Spinal cord (tissue), 10 donors: ENCODE measurements at places on chromosomes 4 and X. TPM values are rescaled to one million over a fixed set of nuclear protein-coding genes. Genes with fewer than 3 reads are reported as not detected.

GRCh38 chr4:150591406-150591805, 9.5 kb downstream of the MAB21L2 start:
- no peaks in the 10 kb centered on the region for H3K36me3 ChIP-seq
- H3K27ac ChIP-seq, result no peak overlapping the region
- H3K27me3 ChIP-seq, result peaks cover 1% of the 10 kb centered on the region
- no peaks in the 10 kb centered on the region for H3K4me1 ChIP-seq
- no peak for DNase-seq

GRCh38 chr4:69649207-69649606, 3.8 kb downstream of the UGT2A1 start:
- H3K27ac ChIP-seq, result no peak overlapping the region
- DNase-seq, result no peak
- no peaks in the 10 kb centered on the region for H3K27me3 ChIP-seq
- no peak overlapping the region for H3K4me3 ChIP-seq
- H3K36me3 ChIP-seq, result no peaks in the 10 kb centered on the region

DNA sequence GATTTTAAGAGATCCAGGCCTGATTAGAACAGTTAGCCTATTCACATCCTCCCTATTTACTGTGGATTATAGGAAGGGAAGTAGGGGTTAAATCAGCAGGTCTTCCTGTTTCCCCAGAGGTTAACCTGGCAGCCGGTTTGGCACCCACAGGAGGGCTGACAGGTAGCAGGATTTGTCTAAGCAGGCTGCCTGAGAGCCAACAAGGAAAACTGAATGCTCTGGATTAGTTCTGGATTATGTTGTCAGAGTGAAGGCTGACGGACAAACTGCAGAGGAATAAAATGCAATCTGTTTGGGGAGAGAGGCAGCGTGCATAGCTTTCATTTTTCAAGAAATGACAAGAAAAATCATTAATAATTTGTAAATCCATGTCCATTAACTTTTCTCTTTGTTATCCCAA, 397.1 kb upstream of the FAM241A start:
- H3K4me3 ChIP-seq, result no peak overlapping the region
- H3K27me3 ChIP-seq, result no peaks in the 10 kb centered on the region
- H3K27ac ChIP-seq, result no peak overlapping the region
- H3K36me3 ChIP-seq, result no peaks in the 10 kb centered on the region
- no peaks in the 10 kb centered on the region for H3K4me1 ChIP-seq

DNA sequence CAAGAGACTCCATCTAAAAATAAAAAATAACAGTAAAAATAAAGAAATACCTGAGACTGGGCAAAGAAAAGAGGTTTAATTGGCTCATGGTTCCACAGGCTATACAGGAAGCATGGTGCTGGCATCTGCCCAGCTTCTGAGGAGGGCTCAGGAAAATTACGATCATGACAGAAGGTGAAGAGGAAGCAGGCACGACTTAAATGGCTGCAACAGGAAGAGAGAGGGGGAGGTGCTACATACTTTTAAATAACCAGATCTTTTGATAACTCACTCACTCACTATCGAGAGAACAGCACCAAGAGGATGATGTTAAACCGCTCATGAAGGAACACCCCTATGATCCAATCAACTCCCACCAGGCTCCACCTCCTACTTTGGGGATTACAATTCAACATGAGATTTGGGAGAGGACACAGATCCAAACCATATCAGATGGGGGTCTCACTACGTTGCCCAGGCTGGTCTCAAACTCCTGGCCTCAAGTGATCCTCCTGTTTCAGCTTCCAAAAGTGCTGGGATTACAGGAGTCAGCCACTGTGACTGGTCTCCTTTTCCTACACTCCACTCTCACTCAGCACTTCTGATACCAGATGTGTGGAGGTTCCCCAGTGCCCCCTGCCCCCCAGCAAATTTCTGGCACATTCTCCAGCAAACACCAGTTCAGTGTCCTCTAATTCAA, 11.9 kb upstream of the ZNF157 start:
- H3K27ac ChIP-seq, result no peak overlapping the region
- no peaks in the 10 kb centered on the region for H3K36me3 ChIP-seq
- no peak overlapping the region for H3K4me3 ChIP-seq
- H3K4me1 ChIP-seq, result peaks cover 9% of the 10 kb centered on the region

DNA sequence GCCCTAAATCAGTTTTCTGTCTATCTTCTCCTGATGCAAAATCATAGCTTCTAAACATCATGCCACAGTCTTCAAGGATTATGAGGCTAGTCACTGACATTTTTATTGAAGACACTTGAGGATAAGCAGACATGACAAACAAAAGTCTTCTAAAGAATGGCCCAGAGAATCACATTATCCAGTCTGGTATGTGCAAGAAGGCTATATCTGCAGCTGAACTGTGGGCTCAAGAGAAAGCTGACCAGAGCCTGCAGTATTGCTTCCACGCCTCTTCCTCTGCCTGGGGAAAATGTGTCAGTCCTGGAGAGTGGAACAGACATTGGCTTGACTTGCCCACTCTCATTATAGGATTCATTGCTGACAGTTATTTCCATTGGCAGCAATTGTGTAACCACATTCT, 553.5 kb downstream of the SPOCK3 start:
- H3K27ac ChIP-seq, result no peak overlapping the region
- no peaks in the 10 kb centered on the region for H3K4me1 ChIP-seq
- no peaks in the 10 kb centered on the region for H3K27me3 ChIP-seq
- no peak overlapping the region for H3K4me3 ChIP-seq

DNA sequence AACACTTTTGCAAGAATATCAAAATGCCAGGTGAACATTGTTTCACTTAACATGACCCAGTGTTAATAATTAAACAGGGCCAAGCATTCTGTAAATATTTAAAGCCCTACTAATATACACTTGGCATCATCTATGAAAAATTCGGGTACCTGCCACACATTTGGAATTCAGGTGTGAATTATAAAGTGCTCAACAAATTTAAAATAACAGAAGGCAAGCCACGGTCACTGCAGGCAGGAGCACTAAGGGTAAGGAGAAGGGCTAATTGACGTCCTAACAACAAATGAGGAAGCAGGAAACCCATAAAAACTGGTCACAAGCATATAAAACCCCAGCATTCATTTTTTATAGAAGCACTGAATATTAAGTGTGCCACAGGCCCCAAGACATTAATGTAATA, 43.8 kb upstream of the CPEB2 start:
- no peak for DNase-seq
- no peaks in the 10 kb centered on the region for H3K27me3 ChIP-seq
- H3K4me3 ChIP-seq, result no peak overlapping the region
- no peaks in the 10 kb centered on the region for H3K36me3 ChIP-seq

DNA sequence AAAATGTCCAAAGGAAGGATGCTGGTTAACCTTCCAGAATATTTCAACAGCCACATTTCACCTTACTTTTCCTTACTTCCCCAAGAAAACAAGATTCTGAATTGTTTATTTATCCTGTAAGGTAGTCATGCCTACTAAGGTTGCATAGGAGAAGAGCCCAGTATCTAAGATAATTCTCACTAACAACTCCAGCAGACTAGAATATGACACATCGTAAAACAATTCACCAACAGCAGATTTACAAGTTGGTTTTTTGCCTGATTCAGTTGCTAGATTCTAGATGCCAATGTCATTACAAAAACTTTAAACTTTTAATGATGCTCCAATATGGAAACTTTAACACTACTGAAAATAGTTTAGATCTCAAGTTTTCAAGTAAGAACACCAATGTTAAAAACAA, 176.4 kb downstream of the IL13RA2 start:
- H3K36me3 ChIP-seq, result no peaks in the 10 kb centered on the region
- DNase-seq, result no peak
- no peak overlapping the region for H3K27ac ChIP-seq
- H3K4me3 ChIP-seq, result no peak overlapping the region
- H3K27me3 ChIP-seq, result peaks cover 4% of the 10 kb centered on the region
- no peaks in the 10 kb centered on the region for H3K4me1 ChIP-seq

- no peaks in the 10 kb centered on the region for H3K36me3 ChIP-seq
- H3K4me1 ChIP-seq, result no peaks in the 10 kb centered on the region
Measured at GRCh38 chr4:93775551-93775950, 53.0 kb upstream of the ATOH1 start.

DNA sequence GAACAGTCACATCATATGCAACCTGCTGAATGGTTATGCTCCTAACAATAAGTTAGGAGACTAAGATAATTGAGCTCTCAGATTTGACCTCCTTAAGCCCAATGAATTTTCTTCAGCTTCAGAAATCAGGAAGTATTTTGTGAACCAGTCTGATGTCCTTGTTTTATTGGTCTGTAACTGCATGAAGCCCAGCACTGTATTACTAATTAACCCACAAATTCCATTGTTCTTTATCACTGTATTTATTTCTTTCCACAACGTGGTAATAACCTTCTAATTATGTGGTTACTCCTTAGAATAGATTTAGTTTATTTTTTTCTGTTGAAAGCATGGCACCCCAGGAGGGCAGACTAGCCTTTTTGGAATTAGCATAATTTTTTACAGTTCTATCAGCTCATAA, 3.9 kb upstream of the MFAP3L start:
- H3K27me3 ChIP-seq, result no peaks in the 10 kb centered on the region
- DNase-seq, result no peak
- H3K36me3 ChIP-seq, result no peaks in the 10 kb centered on the region
- H3K27ac ChIP-seq, result no peak overlapping the region
- H3K4me3 ChIP-seq, result no peak overlapping the region
- H3K4me1 ChIP-seq, result peaks cover 12% of the 10 kb centered on the region

DNA sequence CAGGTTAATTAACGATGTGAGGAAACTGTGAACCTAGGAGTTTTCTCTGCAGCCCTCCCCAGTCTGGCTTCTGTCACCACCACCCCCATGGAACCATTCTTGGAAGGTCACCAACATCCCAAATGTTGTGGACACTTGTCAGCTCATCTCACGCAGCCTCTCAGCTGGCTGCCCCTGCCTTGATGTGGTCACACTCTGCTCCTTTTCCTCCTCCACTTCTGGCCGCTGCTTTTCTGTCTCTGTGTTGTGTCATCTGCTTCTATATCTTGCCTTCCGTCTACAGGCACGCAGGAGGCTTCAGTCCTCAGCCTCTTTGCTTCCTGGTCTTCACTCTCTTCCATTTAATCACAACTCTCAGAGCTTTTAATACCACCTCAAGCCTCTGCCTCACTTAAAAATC, 371.5 kb upstream of the SLIT2 start:
- no peaks in the 10 kb centered on the region for H3K36me3 ChIP-seq
- no peaks in the 10 kb centered on the region for H3K27me3 ChIP-seq
- no peak overlapping the region for H3K27ac ChIP-seq
- H3K4me1 ChIP-seq, result no peaks in the 10 kb centered on the region

DNA sequence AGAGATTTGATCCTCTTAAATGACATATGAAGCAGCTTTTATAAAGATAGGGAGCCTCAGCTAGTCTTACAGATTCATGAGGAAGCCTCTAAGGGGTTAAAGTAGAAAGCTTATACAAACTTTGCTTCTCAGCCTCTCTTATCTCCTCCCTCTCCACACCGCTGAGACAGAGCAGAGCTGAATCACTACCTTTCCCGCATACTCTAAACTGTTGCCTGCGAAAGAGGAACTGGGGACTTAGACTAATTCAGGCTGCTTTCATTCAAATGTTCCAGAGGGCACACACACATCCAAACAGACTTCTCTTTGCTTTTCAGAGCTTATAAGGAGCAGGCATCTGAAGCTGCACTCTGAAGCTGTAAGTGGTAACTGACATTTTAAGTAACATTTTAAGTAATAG, at the start of gene SERTM2:
Gene SERTM2 (plus strand): TSS at position 169 of the 400 bp plus-strand sequence. CDS start 7,213 bp downstream, outside the sequence.
- H3K27me3 ChIP-seq, result peaks cover 12% of the 10 kb centered on the region
- H3K4me1 ChIP-seq, result no peaks in the 10 kb centered on the region
- no peaks in the 10 kb centered on the region for H3K36me3 ChIP-seq
- H3K4me3 ChIP-seq, result no peak within 1 kb of the TSS

- no peaks in the 10 kb centered on the region for H3K27me3 ChIP-seq
- no peak overlapping the region for H3K4me3 ChIP-seq
- H3K36me3 ChIP-seq, result peaks cover 30% of the 10 kb centered on the region
- H3K4me1 ChIP-seq, result no peaks in the 10 kb centered on the region
- no peak overlapping the region for H3K27ac ChIP-seq
Measured at GRCh38 chr4:39900966-39901365, 76.7 kb downstream of the PDS5A start.

GRCh38 chrX:132612821-132613564, 124.2 kb upstream of the MBNL3 start:
- peaks cover 9% of the 10 kb centered on the region for H3K27me3 ChIP-seq
- no peak for DNase-seq
- H3K27ac ChIP-seq, result no peak overlapping the region
- no peaks in the 10 kb centered on the region for H3K36me3 ChIP-seq

DNA sequence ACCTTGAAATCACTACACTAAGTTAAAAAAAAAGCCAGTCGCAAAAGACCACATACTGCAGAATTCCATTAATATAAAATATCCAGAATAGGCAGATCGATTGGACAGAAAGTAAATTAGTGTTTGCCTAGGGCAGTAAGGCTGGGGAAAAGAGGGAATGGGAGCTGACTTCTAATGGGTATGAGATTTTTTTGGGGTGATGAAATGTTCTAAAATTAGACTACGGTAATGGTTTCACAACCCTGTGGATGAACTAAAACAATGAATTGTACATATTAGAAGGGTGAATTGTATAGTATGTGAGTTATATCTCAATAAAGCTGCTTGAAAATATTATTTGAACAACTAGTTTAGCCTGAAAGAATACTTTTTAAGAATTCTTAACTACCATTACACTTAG, 6.7 kb upstream of the GPRIN3 start:
- no peak for DNase-seq
- no peaks in the 10 kb centered on the region for H3K36me3 ChIP-seq
- no peak overlapping the region for H3K4me3 ChIP-seq
- H3K27ac ChIP-seq, result no peak overlapping the region
- H3K27me3 ChIP-seq, result no peaks in the 10 kb centered on the region
- no peaks in the 10 kb centered on the region for H3K4me1 ChIP-seq

- no peaks in the 10 kb centered on the region for H3K27me3 ChIP-seq
- no peaks in the 10 kb centered on the region for H3K4me1 ChIP-seq
- no peak overlapping the region for H3K27ac ChIP-seq
- H3K4me3 ChIP-seq, result no peak overlapping the region
- H3K36me3 ChIP-seq, result peaks cover 2% of the 10 kb centered on the region
Measured at GRCh38 chrX:135982860-135983259, 2.4 kb upstream of the SLC9A6 start.

GRCh38 chr4:100962698-100963097, 384.6 kb downstream of the PPP3CA start:
- no peak overlapping the region for H3K4me3 ChIP-seq
- H3K27ac ChIP-seq, result no peak overlapping the region
- H3K36me3 ChIP-seq, result no peaks in the 10 kb centered on the region
- H3K27me3 ChIP-seq, result no peaks in the 10 kb centered on the region

GRCh38 chr4:77235289-77235854, 78.4 kb downstream of the CCNG2 start:
- DNase-seq, result no peak
- no peaks in the 10 kb centered on the region for H3K36me3 ChIP-seq
- H3K27ac ChIP-seq, result no peak overlapping the region
- H3K4me1 ChIP-seq, result no peaks in the 10 kb centered on the region
- H3K4me3 ChIP-seq, result no peak overlapping the region

Gene NAP1L3
- total RNA-seq, result 71.4 TPM

Gene MAML3
- 6.0 TPM for total RNA-seq

Gene ARHGAP4
- 20.4 TPM for total RNA-seq

Gene SCML2
- total RNA-seq, result 5.8 TPM

Gene SLC9B1
- total RNA-seq, result 9.7 TPM

Gene NIPAL1
- total RNA-seq, result 2.8 TPM

Gene ANAPC10
- total RNA-seq, result 44.4 TPM
